Activated T-helper 17 cell treated with anti-CD3 and anti-CD28 coated beads, Interleukin-2, amount 50 U/mL, for 72 hours (primary cell): ENCODE measurements at places on chromosomes 16 and 17. TPM values are rescaled to one million over a fixed set of nuclear protein-coding genes. Genes with fewer than 3 reads are reported as not detected.

GRCh38 chr16:81040131-81040530 is 4.5 kb downstream of the ATMIN start:
- ATAC-seq = no peak

- ATAC-seq = no peak
These were observed 46.6 kb upstream of the LCMT1 start for GRCh38 chr16:25064937-25065336.

DNA sequence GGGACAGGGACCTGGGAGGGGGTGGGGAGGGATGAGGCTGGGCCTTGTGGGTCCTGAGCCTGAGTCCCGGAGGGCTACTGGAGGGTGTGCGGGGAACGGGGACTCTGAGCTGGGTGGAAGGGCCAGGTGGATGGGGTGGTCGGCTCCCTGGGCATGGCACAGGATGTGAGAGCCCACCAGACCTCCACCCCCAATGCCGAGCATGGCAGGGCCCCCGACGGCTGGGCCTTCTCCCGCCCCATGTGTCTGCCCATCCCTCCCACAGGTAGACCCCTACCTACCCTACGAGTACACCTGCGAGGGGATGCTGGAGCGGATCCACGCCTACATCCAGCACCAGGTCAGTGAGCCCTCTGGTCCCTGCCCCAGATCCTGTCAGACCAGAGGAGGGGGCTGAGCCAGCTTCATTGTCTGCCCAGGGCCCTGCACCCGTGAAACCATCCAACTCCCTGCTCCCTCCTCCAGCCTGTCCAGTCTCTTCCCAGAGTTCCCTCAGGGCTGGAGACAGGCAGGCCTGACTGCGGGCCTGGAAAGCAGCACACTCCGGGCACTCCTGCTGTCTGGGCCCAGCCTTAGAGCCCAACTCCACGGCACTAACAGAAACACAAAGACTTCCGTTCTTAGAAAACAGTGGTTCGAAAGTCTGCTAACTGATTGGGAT is 78.0 kb downstream of the MGAT5B start:
- no peak for ATAC-seq

- no peak for ATAC-seq
These were observed at the start of gene IRX6 for GRCh38 chr16:55323637-55324271. IRX6 (plus strand) TSS chr16:55324203; CDS start chr16:55325092, 889 bp downstream.

GRCh38 chr17:10127819-10128425 is 70.5 kb downstream of the GAS7 start:
- no peak for ATAC-seq

TMEM235 gene
- total RNA-seq = not detected

AANAT gene
- total RNA-seq = not detected

NOS2 gene
- total RNA-seq = not detected

KRTAP4-1 gene
- total RNA-seq = not detected
